ENCODE measurements at places on chromosomes 1 and 21. TPM values are rescaled to one million over a fixed set of nuclear protein-coding genes. Genes with fewer than 3 reads are reported as not detected.

The SPRR1B gene
- 0.63 TPM for total RNA-seq

The OBSCN gene
- 20.9 TPM for total RNA-seq

The KIAA1614 gene
- total RNA-seq: 7.2 TPM

The CDA gene
- total RNA-seq: 3.1 TPM

The MSH4 gene
- total RNA-seq: 0.08 TPM

The PHACTR4 gene
- total RNA-seq: 31.3 TPM

The CADM3 gene
- total RNA-seq: 0.04 TPM

The CDCA8 gene
- 4.0 TPM for total RNA-seq

The VASH2 gene
- 2.9 TPM for total RNA-seq

The LAPTM5 gene
- 2.6 TPM for total RNA-seq

The SDC3 gene
- 49.0 TPM for total RNA-seq

The KRTAP7-1 gene
- total RNA-seq: not detected

The HCN3 gene
- total RNA-seq: 3.8 TPM

The MATN1 gene
- total RNA-seq: not detected

The A3GALT2 gene
- total RNA-seq: not detected

The NR1I3 gene
- not detected for total RNA-seq

The OR10J1 gene
- total RNA-seq: not detected

The FABP3 gene
- total RNA-seq: 2.1 TPM

The NCAM2 gene
- total RNA-seq: under 0.01 TPM

The C1orf141 gene
- not detected for total RNA-seq

The APOBEC4 gene
- total RNA-seq: not detected

The PLXNA2 gene
- 6.9 TPM for total RNA-seq

The KANK4 gene
- total RNA-seq: 10.5 TPM

The ERO1B gene
- total RNA-seq: 11.9 TPM

The PRR9 gene
- not detected for total RNA-seq

The WNT3A gene
- total RNA-seq: not detected

The TAS1R1 gene
- total RNA-seq: not detected

The LYSMD1 gene
- 8.1 TPM for total RNA-seq

The CLCA1 gene
- total RNA-seq: not detected

The G0S2 gene
- total RNA-seq: 164 TPM

The AIRE gene
- 0.17 TPM for total RNA-seq

The KRTAP13-2 gene
- total RNA-seq: not detected

The CFAP45 gene
- total RNA-seq: 2.0 TPM

The GFI1 gene
- 1.3 TPM for total RNA-seq

The DSCAM gene
- 0.21 TPM for total RNA-seq

The FMOD gene
- 0.79 TPM for total RNA-seq

The RASSF5 gene
- total RNA-seq: 4.2 TPM

The FLG2 gene
- total RNA-seq: not detected

Measured in kidney epithelial cell (primary cell).